ENCODE measurements at places on chromosomes 7 and 10.

DNA sequence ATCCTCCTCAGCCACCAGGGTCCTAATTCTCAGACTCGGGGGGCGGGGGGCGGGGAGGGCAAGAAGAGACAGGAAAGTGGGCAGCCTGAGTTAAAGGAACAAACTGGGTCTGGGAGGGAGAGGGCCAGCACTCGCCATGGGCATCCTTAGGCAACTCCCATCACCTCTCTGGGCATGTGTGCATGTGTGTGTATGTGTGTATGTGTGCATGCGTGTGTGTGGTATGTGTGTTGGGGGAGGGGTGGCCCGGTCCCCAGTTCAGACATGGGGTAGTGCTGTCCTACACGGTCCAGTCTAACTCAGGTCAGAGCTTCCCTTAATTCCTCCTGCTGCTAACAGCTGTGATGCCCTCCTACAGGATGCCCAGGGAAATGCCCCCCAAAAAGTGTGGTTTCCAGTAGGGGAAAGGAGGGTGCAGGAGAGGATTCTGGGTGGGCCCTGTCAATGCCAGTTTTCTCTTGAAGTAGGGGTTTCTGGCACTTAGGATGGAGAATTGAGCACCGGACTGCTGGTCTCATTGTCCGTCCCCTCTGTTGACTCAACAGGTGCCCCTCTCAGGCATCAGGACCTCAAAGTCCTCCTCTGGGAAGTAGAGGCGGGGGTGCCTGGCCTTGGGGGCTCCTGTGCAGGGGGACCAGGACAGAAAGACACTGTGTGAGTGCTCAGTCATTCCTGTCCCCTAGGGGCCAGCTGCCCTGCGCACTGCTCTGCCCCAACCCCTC, 15.1 kb upstream of the ZMIZ1 start:
- no peak for DNase-seq

GRCh38 chr10:102676534-102677315, 32.4 kb downstream of the TRIM8 start:
- no peak for DNase-seq

DNA sequence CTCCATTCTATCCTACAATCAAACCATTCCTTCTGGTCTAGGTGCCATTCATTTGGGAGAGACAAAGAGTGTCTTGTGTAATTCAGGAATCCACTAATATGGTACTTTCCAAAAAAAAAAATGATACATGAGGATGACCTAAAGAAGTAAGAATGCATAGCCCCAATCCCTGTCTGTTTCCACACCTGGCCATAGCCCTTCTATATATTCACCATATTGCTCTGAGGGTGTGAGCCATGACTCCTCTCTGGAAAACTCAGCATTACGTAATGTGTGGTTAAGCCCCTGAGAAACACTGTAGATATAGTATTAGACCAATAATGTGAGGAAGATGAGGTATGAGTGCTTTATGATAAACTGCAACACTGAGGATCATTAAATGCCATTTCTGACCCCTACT, 592.7 kb downstream of the INHBA start:
- no peak for DNase-seq

GRCh38 chr7:142506601-142507000, 242.7 kb upstream of the PRSS1 start:
- DNase-seq, result no peak

- no peak for DNase-seq
Measured at GRCh38 chr7:151390598-151391357, 19.1 kb downstream of the WDR86 start.

GRCh38 chr10:132648851-132649528, 111.4 kb downstream of the INPP5A start:
- no peak for DNase-seq

DNA sequence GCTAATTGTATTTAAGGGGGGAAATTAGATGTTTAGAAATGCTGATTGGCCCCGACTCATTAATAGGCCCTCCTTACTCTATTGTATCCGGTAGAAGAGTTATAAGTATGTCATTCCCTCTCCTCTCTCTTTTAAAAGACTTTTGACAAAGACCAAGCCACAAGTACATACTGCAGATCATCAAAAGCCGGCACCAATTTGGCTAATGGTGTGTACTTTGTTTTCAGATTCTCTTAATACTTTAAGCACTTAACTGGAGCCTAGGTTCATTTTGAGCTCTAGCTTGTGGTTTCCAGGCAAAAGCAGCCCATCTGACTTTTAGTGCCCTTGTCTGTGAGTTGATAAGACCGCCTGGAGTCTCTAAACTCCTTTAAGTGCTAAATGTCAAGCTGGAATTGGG, 210.0 kb upstream of the LYZL1 start:
- no peak for DNase-seq

- peak; percentile 78 for DNase-seq
Measured at GRCh38 chr10:72275351-72276012, 1.8 kb downstream of the DDIT4 start.

DNA sequence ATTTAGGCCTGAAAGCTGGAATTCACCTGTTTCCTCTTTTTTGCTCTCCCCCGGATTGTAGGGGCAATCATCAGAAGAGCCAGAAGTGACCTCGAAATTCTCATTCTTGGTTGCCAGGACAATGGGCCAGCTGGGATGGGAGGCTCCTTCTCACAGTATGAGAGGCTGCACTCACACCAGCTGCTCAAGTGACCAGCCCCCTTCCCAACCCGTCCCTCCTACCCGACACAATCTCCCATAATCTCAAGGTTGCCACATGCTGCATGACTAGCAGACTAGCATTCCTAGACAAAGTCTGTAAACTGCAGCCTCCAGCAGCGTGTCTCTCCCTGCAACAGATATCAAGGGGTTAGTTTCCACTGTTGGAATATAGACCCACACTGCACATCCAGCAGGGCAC, 110.3 kb downstream of the C1GALT1 start:
- no peak for DNase-seq

DNA sequence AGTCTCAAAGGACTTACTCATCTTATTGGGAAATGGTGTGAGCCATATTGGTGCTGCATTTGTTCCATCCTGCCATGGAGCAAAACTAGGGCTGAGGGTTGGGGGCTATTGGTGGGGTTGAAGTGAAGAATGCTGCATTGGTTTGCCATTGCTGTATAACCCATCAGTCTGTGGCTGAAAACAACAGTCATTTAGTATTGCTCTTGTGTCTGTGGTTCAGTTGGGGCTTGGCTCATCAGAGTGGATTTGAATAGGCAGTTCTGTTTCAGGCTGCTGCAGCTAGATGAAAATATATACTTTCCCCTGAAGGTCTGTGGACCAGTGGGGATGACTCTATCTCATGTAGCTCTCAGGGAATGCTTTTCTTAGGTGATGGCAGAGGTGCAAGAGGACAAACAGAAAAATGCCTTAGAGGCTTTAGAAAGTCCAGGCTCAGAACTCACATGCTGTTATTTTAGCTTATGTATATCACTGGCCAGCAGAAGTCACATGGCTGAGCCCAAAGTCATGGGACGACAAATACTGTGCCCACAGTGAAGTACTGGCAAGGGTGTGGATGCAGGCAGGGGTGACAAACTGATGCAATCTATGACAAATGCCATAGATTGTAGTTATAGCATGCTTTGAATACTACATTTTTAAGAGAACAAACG, 15.2 kb upstream of the EXOC6 start:
- peak; percentile 20 for DNase-seq

- DNase-seq, result no peak
Measured at GRCh38 chr10:74223755-74224529, 72.9 kb downstream of the ADK start.

GRCh38 chr7:128948312-128948973, 10.7 kb downstream of the IRF5 start:
- no peak for DNase-seq

GRCh38 chr10:105844241-105844640, 1203.2 kb downstream of the SORCS3 start:
- DNase-seq, result no peak

DNA sequence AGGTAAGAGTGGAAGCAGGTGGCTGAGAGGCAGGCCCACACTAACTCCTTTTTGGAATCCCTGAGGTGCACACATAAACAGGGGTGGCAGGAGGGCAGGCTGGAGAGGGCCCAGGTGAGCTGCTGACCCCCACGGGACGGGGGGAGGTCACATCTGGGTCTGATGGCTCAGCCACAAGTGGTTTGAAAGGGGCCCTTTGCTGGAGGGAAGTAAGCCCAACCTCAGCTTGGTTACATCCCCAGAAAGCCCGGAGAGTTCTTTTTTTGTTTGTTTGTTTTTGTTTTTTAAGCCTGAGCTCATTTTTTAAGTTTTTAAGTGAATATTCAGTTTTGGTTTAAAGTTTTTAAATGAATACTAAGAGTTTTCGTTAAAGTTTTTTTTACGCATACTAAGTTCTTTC, 72.8 kb upstream of the CUX1 start:
- no peak for DNase-seq

- DNase-seq, result no peak
Measured at GRCh38 chr10:12255048-12255447, 59.1 kb downstream of the CDC123 start.

Data from erythroblast (primary cell).